Stimulated activated CD8-positive, alpha-beta memory T cell treated with anti-CD3 and anti-CD28 coated beads, Interleukin-15, amount 100 ng/mL, for 1 hour (primary cell): ENCODE measurements at places on chromosomes 2 and 18.

- no peak for DNase-seq
These were observed at the start of gene WNT6 for GRCh38 chr2:218859556-218859987. Gene WNT6 (plus strand): TSS chr2:218859805. CDS start chr2:218860038, 233 bp downstream.

DNA sequence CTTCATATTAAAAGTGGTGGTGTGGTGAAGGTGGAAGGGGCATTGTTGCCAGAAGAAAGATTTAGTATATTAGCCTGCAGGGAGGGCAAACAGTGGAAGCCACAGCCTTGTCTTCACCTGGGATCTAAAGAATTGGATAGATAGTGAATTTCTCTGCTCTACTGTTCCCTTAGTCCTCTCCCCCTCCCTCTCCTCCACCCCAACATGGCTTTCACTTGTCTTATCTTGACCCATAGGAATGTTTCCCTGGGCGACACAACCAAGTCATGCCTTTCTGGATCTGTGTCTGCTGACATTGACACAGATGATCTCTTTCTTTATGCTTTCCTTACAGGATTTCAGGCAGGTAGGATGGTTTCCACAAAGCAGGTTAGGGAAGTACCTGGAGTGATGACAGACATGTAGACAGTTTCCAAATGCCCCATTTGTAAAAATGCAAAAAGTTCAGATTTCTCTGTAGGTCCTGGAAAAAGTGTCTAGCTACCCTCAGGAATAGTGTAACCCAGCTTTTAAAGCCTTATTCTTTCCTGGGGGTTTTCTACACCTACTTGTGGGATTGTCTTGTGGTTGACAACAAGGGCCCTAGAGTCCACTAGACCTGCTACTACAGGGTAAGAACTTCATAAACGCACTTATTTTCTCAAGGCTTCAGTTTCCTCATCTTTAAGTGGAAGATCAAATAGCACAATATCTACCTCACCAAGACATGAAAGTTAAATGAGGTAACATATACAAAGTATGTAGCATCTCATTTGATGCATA lies 184.2 kb upstream of the SP5 start:
- DNase-seq, result no peak

DNA sequence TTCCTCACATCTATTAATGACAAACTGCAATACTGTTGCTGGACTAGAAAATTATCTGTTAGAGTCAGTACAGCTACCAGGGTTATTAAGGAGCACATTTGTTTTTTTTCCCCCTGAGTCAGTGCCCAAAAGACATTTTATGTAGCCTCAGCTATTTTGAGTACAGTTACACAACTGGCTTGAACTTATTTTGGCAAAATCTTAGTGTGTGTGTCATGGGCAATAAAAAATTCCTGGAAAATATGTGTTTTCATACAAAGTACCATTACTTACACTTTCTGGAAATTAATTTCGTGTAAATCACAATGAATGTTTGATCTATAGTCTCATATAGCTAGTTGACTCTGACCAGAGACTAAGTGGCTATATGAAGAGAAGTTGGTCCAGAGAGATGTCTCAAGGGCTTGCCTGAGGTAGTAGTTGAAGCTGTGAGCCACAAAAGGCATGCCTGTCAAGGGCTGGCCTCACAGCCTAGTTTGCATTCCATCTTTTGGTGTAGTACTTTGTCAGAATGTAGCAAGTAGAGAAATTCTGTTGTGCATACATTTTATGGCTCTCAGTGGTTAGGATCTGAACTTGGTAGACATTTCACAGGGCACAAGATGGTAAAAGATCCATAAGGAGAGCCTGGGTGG lies 283.4 kb downstream of the MTX2 start:
- no peak for DNase-seq

DNA sequence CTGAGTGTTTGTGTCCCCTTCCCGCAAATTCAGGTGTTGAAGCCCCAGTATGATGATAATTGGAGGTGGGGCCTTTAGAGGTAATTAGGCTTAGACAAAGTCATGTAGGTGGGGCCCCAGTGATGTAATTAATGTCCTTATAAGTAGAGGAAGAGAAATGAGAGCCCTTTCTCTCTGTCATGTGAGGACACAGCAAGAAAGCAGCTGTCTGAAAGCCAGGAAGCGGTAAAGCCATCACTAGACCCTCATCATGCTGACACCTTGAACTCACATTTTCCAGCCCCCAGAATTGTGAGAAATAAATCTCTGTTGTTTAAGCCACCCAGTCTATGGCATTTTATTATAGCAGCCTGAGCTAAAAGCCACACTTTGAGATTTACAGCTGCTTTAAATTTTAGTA lies 1580.0 kb downstream of the LRP1B start:
- DNase-seq, result no peak

GRCh38 chr2:109493176-109493935 lies 120.4 kb downstream of the SEPTIN10 start:
- no peak for DNase-seq

- DNase-seq, result no peak
These were observed 43.5 kb downstream of the SLC35F5 start for GRCh38 chr2:113712941-113713340.

DNA sequence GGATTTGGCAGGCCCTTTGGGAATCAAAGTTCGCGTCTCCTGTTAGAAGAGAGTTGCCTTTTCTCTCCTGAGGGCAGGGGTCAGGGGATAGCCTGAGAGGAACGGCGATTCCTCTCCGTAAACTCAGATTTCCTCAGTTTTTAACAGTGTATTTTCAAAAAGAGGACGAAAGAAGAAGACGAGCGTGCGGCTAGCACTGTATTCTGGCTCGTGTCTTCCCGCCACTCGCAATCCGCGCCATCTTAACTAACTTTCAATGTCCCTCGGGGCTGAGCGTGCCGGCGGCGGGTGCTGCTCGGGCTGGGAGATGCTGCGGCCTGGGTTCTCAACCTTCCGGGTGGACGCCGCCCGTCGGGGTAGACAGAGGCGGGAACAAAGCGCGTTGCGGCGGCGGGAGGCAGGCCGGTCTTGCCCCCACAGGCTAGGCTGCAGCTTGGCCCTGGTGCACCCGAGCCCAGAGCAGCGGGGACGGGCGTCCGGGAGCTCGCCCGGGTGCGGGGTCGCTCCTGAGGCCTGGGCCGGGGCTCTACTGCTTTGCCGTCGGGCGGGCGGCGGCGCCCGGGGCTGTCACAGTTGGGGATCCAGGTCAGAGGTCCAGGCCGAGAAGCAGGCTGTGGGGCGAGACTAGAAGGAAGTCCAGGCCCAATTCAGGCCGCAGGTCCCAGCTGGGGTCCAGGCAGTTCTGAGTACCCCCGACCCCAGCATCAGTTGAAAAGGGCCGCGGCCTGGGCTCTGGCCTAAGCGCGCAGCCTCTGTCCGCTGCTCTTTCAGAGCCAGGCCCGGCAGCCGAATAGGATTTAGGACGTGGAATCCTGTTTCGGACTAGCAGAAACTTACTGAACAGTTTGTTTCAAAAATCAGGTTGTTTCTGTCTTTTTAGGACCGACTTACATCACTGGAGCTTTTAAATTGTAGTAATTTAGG lies 11.8 kb downstream of the TBR1 start:
- DNase-seq, result no peak

GRCh38 chr2:236583621-236584203 lies 14.1 kb downstream of the ACKR3 start:
- DNase-seq, result no peak

- no peak for DNase-seq
These were observed 7.1 kb downstream of the HS1BP3 start for GRCh38 chr2:20643826-20644225.

- DNase-seq, result no peak
These were observed 24.0 kb upstream of the TMEM37 start for GRCh38 chr2:119407430-119408220.

DNA sequence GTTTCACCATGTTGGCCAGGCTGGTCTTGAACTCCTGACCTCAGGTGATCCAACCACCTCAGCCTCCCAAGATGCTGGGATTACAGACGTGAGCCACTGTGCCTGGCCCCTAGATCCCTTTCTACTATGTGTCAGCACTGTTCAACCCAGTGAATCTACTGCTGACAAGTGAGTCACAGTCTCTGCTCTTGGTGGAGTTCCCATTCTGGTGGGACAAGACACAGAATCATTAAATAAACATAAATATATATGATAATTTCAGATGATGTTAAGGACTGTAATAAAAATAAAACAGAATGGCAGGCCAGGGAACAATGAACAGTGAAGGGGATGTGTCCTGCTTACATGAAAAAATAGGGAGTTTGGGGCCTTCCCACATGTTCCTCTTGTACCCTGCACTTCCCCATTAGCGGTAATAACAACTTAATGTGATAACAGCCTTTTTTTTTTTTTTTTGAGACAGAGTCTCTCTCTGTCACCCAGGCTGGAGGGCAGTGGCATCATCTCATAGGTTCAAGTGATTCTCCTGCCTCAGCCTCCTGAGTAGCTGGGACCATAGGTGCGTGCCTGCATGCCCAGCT lies 112.2 kb downstream of the CPO start:
- DNase-seq, result no peak

- no peak for DNase-seq
These were observed 143.7 kb upstream of the SYT4 start for GRCh38 chr18:43420950-43421349.

DNA sequence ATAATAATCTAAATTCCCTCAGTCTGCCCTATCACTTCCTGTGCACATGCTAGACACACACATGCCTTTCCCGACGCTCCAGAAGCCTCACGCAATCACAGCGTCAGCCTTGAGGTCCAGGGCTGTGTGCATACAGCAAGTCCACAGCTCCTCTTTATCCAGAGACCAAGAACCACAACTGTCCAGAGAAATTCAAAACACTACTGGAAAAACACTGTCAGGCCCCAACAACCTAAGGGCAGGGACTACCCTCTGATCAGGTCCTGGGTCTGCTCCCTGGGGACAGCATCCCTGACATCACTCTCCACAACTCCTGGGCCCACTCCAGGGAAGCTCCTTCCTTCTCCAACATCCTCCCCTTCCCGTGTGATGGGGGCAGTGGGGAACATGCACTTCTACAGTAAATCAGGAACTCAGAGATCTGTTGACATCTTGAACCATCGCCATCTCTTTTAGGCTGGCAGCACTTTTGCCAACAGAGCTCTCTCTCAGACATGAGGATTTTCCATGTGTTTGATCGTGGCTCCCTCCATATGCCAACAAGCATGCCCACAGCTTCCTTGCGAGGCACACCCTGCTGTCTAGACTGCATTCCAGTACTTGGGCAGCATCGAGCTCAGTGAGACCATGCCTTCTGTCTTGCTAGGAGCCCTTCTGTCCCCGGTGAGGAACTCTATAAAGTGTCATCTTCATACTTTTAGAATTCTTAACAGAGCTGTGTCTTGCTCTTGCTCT lies 15.4 kb downstream of the TEX51 start:
- no peak for DNase-seq

- DNase-seq, result no peak
These were observed 73.7 kb upstream of the COPS8 start for GRCh38 chr2:237012004-237012403.

DNA sequence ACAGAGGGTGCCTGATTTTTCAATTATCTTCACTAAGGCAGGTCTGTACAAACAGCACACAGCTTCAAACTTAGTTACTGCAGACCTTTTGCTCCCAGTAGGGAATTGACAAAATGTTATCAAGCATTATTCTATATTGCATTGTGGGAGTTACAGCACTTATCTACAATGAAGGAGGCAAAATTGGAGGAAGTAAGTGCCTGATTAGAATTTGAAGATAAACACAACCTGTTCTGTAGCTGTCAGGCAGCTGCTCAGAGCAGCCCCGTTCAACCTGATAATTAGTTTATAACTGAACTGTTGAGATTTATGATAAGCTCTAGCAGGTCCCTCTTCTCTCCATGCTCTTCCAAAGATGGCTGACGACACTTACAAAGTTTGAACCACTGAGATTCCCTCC lies 364.4 kb upstream of the CYRIA start:
- DNase-seq, result no peak

DNA sequence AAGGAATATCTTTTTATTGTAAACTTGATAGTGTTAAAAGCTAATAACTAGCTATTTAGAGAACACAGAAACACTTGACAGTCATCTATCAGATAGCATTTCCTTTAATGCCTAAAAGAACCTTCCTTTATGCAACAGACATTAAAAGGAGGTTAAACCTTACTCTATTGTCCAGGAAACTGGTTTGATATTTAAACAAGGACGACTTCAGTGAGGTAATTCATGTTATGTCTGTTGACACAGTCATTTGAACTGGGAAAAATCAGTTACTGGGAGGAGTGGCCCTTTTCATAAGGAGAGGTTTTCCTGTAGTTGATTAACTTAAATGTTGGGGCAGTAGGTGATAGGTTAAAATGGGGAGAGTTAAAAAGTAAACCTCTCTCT lies 6.7 kb downstream of the TGIF1 start:
- DNase-seq, result no peak

- no peak for DNase-seq
These were observed 236.8 kb upstream of the ATP5MC3 start for GRCh38 chr2:175418224-175418835.
